ENCODE measurements at places on chromosomes 6 and 20.

GRCh38 chr6:148935705-148936435 lies 189.0 kb downstream of the UST start:
- DNase-seq: no peak

DNA sequence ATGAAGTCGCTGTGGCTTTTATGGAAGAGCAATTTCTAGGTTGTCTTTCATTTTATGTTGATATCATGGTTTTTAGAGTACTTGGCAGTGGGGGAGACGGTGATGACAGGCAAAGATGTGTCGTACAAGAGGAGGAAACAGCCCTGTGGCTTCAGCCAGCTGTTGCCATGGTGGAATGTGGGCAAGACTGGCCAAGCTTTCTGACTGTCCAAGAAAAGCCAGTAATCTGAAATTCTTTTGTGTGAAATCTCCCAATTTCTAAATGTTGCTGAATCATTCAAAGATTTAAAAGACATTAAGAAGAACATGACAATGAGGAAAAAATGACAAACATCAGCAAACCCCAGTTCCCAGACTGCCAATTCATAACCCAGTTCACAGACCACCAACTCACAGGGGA lies 23.1 kb downstream of the PFDN4 start:
- DNase-seq: no peak

- no peak for DNase-seq
Measured at GRCh38 chr6:140181876-140182275, 807.4 kb upstream of the CITED2 start.

DNA sequence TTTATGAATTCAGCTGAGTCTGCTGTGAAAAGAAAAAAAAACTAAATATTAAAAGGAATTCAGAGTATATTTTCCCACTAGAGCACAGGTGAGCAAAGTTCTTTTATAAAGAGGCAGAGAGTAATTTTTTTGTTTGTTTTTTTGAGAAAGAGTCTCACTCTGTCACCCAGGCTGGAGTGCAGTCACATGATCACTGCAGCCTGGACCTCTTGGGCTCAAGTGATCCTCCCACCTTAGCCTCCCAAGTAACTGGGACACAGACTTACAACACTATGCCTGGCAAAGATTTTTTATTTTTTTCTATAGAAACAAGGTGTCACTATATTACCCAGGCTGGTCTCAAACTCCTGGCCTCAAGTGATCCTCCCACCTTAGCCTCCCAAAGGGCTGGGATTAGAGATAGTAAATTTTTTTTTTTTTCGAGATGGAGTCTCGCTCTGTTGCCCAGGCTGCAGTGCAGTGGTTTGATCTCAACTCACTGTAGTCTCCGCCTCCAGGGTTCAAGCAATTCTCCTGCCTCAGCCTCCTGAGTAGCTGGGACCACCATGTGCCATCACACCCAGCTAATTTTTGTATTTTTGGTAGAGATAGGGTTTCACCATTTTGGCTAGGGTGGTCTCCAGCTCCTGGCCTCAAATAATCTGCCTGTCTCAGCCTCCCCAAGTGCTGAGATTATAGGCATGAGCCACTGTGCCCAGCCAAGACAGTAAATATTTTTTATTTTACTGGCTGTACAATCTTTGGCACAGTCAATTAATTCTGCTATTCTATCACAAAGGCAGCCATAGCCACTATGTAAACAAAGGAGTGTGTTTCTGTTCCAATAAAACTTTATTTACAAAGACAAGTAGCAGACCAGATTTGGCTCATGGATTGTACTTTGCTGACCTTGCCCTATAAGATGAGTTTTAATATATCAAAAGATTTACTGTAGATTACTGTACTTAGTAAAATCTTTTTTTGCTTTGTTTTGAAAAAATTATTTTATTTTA lies 14.5 kb upstream of the B4GALT5 start:
- DNase-seq: no peak

DNA sequence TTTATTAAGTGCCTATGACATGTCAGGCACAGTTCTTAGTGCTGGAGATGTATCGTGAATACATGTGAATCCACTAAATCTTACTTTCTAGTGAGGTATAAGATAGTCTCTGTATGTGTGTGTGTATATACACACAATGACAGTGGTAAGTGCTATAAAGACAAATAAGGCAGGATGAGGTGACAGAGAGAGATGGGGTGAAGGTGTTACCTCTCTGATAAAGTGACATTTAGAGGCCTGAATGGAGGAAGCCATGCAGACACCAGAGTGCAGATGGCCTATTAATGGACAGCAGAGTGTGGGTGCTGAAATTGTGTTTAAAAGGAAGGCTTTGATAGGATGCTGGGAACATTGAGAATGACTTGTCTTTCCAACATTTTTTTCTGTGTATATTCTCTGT lies 454.3 kb downstream of the CDC5L start:
- no peak for DNase-seq

DNA sequence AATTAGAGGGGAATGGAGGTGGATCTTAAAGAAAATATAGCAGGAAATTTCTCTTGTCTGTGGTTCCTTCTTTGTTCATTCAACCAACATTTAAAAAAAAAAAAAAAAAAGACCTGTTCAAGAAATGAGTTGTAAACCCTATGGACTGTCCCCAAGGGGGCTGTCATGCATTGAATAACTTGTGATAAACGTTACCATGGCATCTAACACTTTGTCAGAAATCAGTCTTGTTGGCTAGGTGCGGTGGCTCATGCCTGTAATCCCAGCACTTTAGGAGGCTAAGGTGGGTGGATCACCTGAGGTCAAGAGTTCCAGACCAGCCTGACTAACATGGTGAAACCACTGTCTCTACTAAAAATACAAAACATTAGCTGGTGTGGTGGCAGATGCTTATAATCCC lies 381.7 kb downstream of the BCKDHB start:
- DNase-seq: no peak

DNA sequence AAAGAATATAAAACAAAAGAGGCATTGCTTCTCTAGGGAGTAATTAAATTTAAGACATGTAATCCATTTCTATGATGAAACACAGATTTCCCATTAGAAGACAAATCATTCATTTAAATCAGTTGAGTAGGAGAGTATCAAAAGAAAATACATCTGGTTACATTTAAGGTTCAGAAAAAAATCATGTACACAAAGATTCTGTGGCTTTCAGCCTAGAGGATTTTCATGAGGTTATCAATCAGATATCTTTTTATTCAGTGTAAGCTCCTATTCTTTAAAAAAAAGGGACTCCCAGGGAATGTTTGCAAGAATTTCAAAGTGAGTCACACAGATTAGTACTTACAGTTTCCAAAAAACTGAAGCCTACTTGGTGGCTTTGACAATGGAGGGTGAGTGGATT lies 24.9 kb downstream of the COL21A1 start:
- DNase-seq: no peak

DNA sequence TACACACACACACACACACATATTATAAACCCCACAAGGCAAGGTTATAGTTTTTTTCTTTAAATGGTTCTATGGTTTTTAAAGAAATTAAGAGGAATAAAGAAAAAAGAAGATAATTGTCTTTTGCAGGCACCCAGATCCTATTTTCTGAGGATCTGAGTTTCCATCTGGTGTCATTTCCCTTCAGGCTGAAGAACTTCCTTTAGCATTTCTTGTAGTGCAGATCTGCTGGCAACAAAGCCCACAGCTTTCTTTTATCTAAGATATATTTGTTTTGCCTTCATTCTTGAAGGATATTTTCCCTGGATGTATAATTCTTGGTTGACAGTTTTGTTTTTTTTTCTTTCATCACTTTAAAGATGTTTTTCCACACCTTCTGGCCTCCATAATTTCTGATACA lies 57.6 kb upstream of the PMEPA1 start:
- DNase-seq: no peak

DNA sequence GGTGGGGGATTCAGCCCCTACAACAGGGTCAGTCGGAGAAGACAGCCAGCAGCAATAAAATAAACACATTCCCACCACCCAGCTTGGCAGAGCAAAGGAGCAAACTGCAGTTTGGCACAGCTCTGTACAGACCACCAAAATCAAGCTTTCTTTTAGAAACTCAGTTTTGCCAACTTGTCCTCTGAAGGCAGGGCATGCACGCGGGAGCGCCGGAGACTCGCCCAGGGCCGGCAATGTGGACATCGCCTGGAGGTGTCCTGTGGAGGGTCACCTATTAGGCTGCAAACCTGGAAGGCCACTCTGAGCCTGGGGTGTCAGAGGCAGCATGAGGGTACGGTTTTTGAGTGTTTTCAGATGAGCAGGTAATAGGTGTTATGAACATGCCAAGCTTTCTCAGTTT lies 34.7 kb downstream of the TMEM242 start:
- DNase-seq: no peak

GRCh38 chr6:170063851-170064602 lies 226.9 kb downstream of the DLL1 start:
- no peak for DNase-seq

DNA sequence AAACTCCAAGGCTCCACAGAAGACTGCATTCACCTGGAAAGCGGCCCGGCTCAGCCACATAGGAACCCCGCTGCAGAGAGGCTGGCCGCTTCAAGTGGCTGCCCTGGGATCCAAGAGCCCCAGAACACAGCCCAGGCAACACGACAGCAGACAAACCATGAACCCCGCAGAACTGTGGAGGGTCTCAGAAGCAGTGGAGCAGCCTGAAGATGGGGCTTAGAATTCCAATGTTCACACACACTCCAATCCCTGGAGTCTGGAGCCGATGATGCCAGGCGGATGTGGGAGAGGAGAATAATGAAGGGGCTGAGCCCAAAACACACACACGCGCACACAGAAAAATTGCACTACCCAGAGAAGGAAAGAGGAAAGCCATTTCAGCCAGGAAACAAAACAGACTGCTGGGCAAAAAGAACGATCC lies 52.4 kb downstream of the NINL start:
- no peak for DNase-seq

DNA sequence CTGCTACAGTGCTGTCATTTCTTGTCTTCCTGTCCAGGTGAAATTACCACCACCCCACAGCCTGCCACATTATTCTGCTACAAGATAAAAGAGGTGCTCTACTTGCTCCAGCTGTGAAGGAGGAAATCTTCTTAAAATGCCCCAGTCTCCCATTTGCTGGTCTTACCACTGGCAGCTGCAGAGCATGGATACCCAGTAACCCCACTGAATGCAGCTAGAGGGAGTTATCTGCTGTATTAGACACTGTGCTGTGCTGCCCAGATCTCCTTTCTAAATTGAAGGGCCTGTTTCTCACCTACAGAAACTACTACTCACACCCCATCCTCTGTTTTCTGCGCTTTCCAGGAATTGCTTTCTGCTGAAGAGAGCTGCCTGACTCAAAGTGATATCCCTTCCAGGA lies 517.8 kb downstream of the PKHD1 start:
- no peak for DNase-seq

- no peak for DNase-seq
Measured at GRCh38 chr6:25441663-25442270, 162.6 kb downstream of the CARMIL1 start.

DNA sequence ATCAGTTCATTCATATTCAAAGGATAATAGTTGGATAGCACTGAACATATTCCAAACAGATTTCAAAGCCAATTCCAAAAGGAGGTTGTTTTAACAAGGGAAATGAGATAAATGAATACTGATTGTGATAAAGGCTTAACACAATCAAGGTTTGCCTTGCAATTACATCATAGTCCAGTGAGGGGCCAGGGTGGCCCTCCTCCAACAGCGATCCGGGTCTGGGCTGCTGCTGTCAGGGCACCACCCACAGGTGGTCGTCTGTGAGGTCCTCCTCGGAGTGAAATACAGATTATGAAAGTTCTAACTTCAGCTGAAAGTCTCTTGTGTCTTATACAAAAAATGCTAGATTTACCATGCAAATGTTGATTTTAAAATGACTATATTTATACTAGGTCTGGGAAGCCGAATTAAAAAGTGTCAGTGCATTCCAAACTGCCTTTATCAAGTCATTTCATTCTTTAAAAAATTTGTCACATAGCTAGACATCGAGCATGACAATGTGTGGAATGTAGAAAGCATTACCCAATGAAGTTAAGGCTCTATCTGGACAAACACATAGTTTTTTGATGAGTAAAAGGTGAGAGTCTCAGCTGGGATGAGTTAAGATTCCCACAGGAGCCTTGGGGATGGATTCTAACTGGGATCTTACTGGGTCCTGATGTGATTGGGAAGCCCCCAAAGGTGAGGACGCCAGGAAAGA lies 65.9 kb upstream of the SLC22A23 start:
- DNase-seq: no peak

GRCh38 chr6:33207552-33208090 lies 679 bp upstream of the RING1 start:
- DNase-seq: no peak

DNA sequence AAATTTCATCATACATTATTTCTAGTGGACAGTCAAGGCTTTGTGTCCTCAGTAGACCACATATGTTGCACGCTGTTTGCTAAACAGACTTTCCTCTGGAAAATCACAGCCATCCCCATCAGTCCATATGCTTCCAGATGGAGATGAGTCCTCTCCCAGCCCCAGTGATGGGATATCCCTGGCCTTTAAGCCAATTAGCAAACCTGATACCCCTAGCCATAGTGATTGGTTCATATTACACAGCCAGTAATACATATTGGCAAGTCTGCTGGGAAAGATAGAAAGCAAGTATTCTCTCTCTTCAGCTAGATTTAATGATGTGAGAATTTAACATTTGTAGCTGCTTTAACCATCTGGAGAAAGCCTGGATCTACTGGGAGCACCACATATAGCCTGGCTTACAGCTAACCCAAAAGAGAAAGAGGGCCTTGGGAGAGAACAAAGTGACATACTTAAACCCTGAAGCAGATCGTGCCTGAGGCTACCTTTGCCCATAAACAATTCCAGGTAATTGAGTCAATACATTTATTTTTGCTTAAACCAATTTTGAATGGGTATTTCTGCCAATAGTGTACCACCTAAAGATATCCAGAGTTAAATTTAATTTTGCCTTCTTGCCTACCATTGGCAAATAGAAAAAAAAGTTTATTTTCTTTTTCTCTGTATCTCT lies 103.5 kb upstream of the HIVEP1 start:
- no peak for DNase-seq

DNA sequence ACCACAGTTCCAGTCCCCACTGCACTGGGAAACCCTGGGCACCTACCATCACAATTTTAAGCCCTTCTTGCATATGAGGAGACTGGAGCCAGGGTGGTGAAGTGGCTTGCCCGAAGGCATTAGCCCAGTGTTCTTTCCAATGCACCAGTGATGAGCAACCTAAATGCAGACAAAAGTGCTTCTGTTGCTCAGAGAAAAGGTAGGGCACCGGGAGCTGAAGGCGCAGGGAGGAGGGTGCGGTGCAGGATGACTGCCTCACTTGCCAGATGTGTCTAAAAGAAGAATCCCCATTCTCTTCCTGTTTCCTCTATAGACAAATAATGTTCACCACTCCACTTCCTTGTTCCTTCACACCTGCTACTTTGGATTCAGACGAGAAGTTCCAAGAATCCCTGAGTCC lies 86.5 kb downstream of the QRSL1 start:
- no peak for DNase-seq

GRCh38 chr6:72524011-72524645 lies 97.7 kb upstream of the KCNQ5 start:
- no peak for DNase-seq

DNA sequence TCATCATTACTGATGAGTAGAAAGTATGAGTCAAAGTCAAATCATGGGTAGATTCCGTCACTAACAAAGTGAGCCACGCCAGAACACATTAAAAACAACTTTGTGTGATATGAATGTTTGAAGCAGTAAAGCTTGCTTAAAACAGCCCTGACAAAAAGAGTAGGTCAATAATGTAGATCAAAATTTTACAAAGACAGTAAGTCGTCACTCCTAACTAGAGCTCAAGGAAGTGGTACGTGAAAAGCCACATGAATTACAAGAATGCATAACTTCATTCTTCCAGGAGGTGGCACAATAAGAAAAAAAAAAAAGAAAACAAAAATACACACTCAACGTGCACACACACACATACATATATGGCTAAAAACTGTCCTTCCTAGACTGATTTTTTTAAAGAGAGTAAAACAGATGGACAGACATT lies 69.9 kb downstream of the HACE1 start:
- DNase-seq: no peak

GRCh38 chr20:46202766-46203509 lies 84.8 kb downstream of the CD40 start:
- no peak for DNase-seq

Measured in GM12878 (cell line).